ENCODE measurements at places on chromosomes 7 and 10.
A peak's percentile ranks its signal among the peaks of the same experiment; 100 is the strongest.

- DNase-seq = no peak
Observed at GRCh38 chr7:157054927-157055326, 44.5 kb upstream of the MNX1 start.

GRCh38 chr10:68446179-68446578, 25.6 kb downstream of the DNA2 start:
- no peak for DNase-seq

DNA sequence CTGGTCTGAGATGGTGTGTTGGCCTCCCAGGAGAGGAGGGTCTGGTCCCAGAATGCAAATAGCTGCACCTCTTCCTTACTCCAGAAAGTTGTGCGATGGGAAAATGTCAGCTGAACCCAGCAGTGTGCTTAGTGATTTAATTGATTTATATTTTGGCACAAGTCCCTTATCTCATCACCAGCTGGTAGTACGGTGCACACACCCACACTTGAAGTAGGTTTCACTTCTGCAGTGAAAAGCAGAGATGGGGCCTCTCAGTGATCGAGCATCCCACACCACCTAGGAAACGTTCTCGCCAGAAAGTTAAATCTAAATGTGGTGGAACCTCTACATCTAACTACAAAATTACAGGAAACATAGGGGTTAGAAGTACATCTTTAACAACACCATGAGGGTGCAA, 80.4 kb downstream of the UBE3C start:
- DNase-seq = no peak

- no peak for DNase-seq
Observed at GRCh38 chr10:131438665-131439064, 127.1 kb upstream of the TCERG1L start.

- no peak for DNase-seq
Observed at GRCh38 chr10:79190740-79191261, 122.0 kb downstream of the ZMIZ1 start.

DNA sequence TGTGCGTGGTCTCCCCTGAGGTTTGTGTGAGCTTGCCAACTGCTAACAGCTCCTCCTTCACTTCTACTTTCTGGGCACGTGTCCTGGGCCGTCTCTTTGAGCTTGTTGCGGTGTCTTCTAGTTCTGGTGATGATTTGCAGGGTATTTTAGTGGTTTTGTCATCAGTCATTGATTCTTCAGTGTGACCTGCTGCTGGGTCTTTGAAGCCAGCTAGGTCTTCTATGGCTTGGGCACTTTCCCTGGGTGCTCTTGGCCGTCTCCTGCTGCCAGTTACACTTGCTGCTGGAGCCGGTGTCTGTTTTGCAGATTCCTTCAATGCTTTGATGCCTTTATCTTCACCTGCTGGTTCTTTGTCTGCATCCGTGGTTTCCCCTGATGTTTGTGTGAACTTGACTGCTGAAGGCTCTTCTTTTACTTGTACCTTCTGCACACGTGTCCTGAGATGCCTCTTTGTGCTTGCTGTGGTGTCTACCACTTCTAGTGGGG, 23.0 kb downstream of the MKI67 start:
- no peak for DNase-seq

GRCh38 chr7:108452707-108453106, 3.5 kb downstream of the NRCAM start:
- peak; percentile 59 for DNase-seq

DNA sequence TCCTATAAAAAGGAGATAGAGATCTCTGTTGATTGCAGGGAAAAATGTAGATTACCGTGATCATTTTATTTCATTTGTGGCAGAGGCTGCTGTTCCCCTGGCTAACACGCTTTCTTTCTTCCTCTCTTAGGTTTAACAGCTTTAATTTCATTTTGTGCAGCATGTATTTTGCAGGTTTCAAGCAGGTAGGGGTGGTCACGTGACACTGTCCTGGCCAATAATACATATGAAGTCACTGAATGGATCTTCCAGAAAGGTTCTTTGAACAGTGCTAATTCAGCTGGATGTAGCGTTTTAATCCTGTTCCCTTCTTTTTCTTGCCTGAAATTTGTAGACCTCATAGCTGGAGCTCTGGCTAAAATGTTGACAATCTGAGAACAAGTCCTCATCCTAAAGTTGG, 3.6 kb upstream of the EPHB6 start:
- no peak for DNase-seq

DNA sequence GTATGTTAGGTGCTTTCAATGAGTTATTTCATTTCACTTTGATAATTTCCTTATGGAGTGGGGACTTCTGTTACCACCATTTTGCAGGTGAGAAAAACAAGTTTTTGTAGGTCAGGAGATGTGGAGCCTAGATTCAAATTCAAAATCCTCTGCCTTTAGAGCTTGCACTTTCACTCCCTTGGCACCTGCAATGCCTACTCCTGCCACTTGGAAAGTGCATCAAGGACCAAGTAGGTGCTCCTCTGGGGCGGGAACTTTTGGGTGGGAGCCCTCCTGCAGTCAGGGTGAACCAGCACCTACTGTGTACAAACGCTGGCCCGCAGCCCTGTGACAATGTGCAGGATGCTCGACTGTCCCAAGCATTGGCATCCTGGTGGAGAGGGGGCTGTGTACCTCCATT, 199.0 kb downstream of the EMX2 start:
- DNase-seq = no peak

- DNase-seq = peak; percentile 14
Observed at GRCh38 chr10:102460836-102461186, 9.5 kb upstream of the C10orf95 start.

DNA sequence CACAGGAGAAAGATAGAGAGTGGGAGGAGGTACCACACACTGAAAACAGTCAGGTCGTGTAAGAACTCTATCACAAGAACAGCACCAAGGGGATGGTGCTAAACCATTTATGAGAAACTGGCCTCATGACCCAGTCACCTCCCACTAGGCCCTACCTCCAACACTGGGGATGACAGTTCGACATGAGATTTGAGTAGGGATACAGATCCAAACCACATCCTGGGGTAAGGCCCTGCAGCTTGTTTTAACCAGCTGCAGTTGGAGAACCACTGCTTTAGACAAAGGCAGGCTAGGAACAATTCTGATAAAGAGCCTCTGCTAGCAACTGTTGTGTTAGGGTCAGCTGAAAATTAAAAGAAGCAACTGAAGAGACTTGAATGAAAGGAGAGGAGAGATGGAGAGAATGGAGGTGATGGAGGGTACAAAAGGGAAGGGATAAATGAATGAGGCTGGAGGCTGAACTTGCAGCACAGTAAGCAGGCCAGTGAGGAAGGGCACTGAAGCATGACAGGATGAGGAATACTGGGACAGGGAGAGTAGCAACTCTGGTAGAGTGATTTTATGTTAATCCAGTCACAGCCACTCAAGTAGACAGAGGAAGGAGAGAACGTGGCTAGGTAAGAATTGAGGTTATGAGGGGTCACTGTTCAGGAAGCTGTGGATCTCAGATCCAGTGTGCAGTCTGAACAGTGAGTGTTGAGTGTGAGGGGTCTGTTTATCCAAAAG, 23.6 kb downstream of the MEST start:
- DNase-seq = no peak

GRCh38 chr10:80506189-80506575, 31.5 kb upstream of the SH2D4B start:
- no peak for DNase-seq

DNA sequence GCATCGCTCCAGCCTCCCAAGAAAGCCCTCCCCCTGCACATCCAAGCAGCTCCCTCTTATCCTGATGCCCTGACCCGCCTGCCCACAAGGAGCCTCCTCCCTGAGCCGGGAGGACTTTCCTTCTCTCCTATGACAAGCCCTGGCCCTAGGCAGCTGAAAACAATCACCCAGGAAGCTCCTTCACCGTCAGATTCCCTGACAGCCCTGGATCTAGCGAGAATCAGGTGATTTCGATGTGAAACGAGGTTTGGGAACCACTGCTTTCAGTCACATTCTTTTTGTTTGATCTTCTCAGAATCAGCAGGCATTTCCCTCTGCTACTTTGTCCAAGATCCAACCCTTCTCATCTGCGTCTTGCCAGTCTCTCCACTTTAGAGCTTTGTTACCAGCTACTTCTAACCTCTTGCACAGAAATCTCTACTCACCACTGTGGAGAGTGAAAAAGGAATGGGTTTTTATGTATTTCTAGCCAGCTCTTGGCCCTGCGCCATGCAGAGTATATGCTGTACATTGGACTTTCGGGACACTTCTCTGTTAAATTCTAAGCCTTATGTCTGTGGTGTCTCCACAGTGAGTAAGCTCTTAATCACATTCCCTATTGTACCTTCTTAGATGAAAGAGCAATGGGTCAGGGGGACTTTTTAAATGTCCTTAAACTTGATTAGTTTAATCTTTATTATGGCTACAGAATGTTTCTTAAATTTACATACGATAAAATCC, 253.2 kb upstream of the C7orf33 start:
- DNase-seq = no peak

- DNase-seq = no peak
Observed at GRCh38 chr7:53383131-53383530, 347.7 kb downstream of the POM121L12 start.

DNA sequence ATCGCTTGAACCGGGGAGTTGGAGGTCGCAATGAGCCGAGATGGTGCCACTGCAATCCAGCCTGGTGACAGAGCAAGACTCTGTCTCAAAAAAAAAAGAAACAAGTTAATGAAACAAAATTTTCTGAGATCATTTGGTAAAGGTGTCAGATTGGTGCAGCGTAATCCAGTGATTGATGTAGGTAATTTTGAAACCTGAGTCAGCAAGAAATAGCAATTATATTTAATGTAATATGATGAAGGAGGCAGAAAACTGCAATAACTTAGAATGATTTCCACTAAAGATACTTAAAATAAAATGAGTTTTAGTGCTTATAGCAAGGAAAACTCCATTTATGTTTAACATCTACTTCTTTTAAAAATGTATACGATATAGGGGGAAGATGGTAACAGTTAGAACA, 1049.8 kb upstream of the C7orf33 start:
- DNase-seq = no peak

DNA sequence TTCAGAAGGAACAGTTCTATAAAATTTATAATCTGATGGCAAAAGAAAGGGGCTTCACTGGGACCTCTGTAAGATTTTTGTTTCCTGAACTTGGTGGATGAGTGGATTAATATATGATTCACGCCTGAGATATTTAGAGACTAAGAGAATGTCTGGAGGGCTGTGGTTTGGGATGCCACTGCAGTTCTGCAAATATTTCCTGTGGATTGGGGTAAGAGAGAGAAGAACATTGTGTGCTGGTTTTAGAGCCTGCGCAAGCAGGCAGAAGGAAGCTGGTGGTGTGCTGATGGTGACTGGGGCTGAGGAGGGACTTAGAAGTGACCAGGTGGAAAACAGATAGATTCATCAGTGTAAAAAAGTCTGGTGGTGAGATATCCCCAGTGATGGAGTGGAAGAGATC, 87.0 kb downstream of the SUGCT start:
- DNase-seq = no peak

DNA sequence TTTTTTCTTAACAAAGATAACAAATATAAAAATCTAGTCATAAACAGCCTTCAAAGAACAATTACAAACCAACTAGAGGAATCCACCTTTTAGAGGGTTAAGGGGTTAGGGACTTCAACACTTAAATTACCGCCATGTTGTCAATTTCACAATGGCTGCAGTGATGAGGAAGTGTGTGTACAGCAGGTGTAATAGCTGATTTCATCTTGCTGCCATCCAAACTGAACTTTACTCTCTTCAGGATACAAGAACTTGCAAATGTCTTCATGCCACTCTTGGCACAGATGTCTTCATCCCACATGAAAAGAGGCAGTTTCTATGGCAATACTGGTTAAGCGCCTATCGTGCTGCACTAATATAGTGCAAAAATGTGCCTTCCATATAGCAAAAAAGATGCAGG, 401.0 kb downstream of the PHF14 start:
- no peak for DNase-seq

DNA sequence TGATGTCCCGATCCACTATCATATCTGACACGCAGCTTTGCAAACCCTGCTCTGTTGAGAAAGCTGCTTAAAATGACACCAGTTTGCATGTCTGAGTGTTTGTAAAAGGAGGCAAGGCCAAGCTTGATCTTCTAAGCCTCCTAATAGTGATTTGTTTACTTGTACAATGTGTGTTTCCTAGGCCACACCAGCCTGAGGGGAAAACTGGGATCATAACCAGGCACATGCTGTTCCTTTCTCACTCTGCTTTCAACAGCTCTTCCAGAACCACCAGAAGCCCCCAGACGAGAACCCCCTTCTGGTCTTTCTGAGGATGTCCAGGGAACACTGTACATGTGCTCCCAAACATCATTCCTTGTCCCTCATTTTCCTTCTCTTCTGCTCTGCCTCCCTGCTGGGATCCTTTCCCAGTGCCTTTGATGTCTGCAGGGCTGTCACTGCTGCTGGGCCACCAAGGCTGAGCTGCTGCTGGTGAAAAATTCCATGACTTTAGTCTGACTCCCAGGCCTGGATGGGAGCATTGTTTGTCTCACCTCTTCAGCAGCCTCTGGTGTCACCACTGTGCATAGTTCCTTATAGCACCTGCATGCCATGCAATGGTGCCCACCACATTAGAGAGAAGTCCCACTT, 4.0 kb upstream of the LGI1 start:
- DNase-seq = no peak

GRCh38 chr7:144048648-144049047, at the start of gene OR2A5:
OR2A5 (plus strand) TSS chr7:144048948; CDS start chr7:144050402, 1,454 bp downstream.
- DNase-seq = peak; percentile 24

DNA sequence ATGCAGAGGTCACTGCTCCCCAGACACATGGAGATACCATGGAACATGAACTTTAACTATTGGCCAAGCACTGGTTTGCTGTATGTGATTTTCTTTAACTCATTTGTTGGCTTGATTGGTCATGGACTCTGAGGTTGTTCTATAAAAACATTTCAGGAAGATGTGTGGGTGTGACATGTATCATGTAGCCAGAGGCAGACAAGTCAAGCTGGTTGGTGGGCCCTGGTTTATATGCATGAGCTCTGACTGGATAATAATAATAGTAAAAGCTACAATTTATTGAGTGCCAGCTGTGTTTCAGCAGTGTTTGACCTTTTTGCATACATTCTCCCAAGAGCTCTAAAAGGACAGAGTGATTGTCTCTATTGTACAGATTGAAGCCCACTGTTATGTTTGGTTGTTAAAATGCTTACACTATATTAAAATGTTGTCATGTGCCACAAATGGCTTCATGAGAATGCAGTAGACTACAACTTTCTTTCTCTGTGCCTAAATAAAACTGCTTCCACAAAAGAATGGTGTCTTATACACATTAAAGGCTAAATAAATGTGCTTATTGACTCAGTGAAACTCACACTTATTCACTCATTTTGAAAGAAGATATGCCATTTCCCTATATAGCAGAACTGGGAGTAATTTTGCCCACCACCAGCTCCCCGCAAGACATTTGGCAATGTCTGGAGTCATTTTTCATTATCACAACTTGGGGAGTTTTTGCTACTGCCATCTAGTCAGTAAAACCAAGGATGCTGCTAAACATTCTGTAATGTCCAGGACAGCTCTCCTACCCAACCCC, 243.6 kb upstream of the NFE2L3 start:
- no peak for DNase-seq

Data from NCI-H1105 treated with DMSO at 0.1 percent for 48 hours (cell line).